NCI-H82 (cell line): ENCODE measurements at places on chromosomes 7 and 10.

GRCh38 chr7:151744656-151745638 lies 132.0 kb downstream of the PRKAG2 start:
- no peak for DNase-seq

- DNase-seq, result no peak
Observed at GRCh38 chr10:70805619-70806215, 10.0 kb upstream of the SGPL1 start.

- DNase-seq, result no peak
Observed at GRCh38 chr10:70299876-70300275, 16.1 kb upstream of the NPFFR1 start.

GRCh38 chr7:131010717-131011431 lies 276.9 kb upstream of the KLF14 start:
- DNase-seq, result no peak

GRCh38 chr10:48946332-48946731 lies 6.7 kb upstream of the LRRC18 start:
- DNase-seq, result no peak

GRCh38 chr10:4581929-4582328 lies 244.1 kb upstream of the AKR1E2 start:
- DNase-seq, result no peak

DNA sequence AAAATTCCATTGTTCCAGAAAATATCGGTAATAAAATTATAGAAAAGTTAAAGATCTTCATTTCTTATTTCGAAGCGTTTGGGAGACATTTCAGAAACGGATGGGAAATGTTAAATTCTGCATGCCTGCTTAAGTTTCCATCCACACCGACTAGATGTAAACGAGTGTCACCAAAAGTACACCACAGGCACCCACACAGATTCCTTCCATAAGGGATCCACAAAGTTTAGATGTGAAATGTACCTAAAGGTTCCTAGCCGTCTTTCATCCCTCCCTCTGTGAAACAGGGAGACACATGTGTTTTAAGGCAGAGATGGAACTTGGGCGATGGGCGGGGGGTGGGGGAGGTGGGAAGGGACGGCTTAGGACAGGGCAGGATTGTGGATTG lies 621 bp upstream of the CAV1 start:
- no peak for DNase-seq
